ENCODE measurements at places on chromosomes 11 and 22.

GRCh38 chr11:8258289-8258688, 5.4 kb downstream of the LMO1 start:
- DNase-seq = no peak

GRCh38 chr11:1052133-1053011, 15.9 kb upstream of the MUC6 start:
- DNase-seq = no peak

DNA sequence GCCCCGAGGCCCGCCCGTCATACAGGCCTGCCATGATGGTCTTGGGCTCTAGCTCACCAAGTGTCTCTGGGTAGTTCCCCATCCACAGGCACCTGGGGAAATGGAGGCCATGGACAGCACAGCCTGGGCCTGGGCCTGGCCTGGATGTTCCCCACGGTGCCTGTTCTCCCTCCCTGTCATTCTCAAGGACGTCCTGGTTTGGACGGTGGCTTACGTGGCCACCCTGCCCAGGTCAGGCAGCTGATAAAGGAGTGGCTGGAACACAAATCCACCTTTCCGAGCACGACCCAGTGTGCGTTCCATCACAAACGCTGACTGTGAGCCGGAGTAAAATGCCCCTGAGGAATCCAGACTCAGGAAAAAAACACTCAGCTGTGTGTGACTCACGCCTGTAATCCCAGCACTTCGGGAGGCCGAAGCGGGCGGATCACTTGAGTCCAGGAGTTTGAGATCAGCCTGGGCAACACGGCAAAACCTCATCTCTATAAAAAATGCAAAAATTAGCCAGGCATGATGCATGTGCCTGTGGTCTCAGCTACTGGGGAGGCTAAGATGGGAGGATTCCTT, 41.2 kb upstream of the TESMIN start:
- DNase-seq = no peak

GRCh38 chr11:12556155-12556554, 118.1 kb upstream of the TEAD1 start:
- no peak for DNase-seq

- DNase-seq = no peak
Observed at GRCh38 chr11:16605389-16605893, 133.0 kb upstream of the C11orf58 start.

- no peak for DNase-seq
Observed at GRCh38 chr11:58616594-58616993, 5.9 kb upstream of the CNTF start.
